Mucosa of descending colon (tissue), 3 donors: ENCODE measurements at places on chromosomes 1 and 21. TPM values are rescaled to one million over a fixed set of nuclear protein-coding genes. Genes with fewer than 3 reads are reported as not detected.

Gene EXTL1
- not detected for total RNA-seq

DNA sequence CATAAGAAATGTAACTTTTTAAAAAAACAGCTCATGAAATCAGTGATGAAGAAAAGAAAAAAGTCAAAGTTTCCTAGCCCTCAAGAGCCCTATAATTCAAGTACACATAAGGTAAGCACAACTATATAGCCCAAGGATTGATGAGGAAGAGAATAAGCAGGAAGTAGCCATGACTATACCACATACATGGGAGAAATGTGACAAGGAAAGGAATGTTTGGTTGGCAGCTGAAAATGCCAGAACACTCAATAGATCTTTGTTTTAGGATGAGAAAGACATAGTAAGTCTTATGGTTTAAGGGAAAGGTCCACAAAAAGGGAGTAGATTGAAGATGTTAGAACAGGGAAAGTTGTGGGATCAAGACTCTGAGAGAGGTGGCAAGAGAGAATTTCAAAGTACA, 5.7 kb downstream of the DOCK7 start:
- DNase-seq: no peak

DNA sequence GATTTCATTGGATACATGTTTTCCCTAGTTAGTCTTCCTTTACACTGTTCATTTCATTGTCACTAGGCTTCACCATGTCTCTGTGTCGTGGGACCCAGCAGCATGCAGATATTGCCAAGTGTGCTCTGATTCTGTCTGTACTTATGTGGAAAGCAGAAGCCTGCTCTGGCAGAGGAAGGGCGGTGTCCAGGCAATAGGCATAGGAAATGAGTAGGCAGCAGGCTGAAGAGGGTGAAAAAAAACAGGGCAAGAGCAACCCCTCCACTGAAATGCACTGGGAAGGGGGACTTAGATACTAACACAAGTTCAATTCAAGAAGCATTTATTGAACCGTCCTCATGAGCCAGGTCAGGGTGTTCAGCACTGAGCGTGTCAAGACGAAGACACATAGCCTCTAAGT, 85.2 kb upstream of the VAV3 start:
- DNase-seq: no peak

DNA sequence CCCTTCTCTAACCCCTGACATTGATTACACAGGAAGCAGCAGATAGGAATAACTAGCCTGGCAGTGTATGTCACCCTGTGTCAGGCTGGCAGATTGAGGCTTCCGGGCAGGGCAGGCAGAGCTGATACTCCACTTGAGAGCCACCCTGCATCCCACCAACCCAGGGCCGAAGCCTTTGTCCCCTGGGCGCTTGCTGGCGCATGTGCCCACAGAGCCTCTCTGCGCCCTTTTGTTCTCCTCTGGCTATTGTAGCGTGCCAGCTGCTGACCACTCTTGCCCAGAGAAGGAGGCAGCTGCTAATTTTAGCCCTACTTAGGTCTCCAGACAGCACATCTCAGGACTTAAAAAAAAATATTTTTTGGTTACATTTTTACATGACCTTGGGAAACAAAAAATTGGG, 304.9 kb downstream of the HHAT start:
- DNase-seq: no peak

GRCh38 chr1:110565565-110565964, 40.6 kb downstream of the KCNA2 start:
- no peak for DNase-seq
